ENCODE measurements at places on chromosomes 16 and 17.

- peak; percentile 89 for DNase-seq
These were observed 2.0 kb upstream of the YPEL2 start for GRCh38 chr17:59329176-59330052.

GRCh38 chr17:56536766-56537165, 56.7 kb upstream of the NOG start:
- DNase-seq: no peak

- DNase-seq: peak; percentile 27
These were observed 47.1 kb downstream of the WSB1 start for GRCh38 chr17:27341041-27341471.

DNA sequence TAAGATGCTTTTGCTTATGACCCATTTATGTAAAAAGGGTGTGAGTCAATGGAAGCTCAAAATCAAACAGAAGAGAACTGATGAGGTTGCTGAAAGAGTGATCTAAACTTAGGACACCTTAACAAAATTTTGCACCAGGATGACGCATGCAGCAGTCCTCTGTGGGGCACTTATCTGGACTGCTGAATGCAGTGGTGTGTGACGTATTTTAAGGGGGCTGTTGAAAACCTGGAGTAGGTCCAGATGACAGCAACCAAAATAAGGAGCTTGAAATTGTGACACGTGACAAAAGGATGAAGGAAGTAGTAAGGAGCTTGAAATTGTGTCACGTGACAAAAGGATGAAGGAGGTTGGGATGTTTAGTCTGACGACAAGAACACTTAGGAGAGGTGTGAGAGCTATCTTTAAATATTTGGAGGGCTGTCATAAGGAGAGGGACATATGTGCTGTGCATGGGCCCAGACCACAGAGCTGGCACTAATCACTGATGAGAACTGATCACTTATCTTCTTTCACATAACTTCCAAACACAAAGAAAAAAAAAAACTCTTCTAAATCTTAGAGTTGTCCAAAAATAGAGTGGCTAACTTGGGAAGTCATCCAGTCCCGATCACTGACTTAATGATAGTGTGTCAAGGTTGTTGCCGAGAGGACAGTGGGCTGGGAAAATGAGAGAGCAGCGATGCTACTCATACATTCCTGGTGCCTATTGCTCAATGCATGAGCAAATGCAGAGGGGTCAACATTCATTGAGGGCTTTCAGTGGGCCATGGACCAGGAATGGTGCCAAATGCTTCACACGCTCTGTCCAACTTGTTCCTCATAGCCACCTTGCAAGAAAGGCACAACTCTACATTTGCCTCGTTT, 264.2 kb upstream of the ZFHX3 start:
- no peak for DNase-seq

DNA sequence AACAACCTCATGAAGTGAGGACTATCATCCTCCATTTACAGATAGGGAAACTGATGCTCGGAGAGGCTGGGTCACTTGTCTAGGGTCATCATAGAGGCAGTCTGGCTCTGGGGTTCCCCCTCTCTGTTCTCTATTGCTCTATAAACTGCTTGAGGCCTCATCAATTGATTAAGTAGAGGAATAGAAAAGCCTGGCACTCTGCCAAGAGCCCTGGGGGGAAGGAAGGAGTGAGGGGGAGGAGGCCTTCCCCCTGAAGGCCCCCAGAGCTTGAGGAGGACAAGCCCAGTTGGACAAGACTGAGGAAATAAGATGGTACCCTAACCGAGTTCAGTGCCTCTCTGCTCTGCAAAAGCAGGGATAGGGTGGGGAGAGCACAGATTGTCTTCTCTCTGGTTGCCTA, 21.0 kb downstream of the SDK2 start:
- no peak for DNase-seq

GRCh38 chr16:51455398-51455797, 304.3 kb upstream of the SALL1 start:
- no peak for DNase-seq

GRCh38 chr17:56047331-56047730, 105.9 kb upstream of the ANKFN1 start:
- DNase-seq: peak; percentile 67

DNA sequence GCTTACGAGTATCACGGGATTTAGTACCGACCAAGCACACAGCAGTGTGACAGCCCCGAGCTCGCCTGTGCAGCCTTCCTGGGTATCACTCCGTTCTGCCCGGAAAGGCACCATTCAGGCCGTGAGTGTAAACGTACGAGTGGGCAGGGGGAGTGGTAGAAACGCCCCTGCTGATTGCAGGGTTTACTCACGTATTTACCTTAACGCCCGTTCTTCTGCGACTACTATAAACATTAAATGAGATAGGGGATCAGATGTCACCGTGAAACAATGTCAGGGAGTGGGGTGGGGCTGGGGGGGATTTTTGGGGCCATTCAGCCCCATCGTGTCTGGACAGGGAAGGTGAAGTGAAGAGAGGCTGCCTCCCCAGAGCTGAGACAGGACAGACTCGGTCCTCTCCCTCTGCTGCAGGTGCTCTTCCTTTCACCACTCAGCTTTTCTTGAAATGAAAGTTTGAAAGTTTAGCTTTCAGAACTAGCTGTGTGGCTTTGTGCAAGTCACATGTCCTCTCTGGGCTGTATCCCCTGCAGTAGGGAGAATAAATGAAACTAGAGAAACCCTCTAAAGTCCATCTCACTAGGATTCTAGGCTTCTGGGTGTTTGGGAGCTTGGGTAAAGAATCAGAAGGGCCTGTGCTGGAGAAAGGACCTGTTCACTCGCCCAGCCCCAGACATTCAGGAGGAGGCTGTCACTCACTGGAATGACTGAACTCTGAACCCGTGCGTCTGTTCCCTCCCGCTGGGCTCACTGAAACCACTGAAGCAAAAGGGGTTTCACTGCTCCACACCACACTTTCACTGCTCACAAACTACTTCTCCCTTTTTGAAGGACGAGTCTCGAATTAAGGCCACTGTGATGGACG, 66.7 kb downstream of the RPA1 start:
- DNase-seq: no peak

DNA sequence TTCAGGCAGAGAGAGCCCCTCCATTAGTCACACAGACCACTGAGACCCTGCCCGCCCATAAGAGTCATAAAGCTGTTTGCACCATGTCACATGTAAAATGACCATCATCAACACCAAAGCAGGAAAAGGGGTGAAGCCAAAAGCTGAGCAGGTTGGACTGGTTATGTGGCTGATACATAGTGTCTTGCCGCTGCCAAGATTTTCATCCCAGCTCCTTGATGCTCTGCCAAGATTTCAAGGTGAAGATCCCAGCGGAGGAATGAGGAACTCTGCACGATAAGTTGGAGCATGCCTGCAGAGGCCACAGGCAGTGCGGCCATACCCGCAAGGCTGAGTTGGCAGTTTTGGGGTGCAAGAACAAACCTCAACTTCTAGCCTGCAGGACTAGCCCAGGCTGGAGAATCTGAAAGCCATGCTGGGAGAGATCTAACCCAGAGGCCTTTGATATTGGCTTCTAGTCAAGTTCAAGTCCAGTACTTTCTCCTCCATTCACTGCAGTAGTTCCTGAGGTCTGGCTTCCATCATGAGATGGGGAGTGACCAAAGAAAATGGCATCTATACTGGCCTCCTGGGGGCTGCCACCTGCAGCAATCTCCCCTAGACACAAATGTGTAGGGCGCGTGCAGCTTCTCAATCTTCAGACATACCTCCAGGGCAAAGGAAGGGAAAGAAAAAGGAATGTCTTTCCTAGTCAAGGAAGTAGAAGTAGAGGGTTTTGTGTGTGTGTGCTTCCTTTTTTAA, 79.7 kb upstream of the NOL11 start:
- DNase-seq: no peak

- no peak for DNase-seq
These were observed 727 bp upstream of the MBTPS1 start for GRCh38 chr16:84117494-84117843.

- no peak for DNase-seq
These were observed 9.3 kb downstream of the NUBP1 start for GRCh38 chr16:10752843-10753523.

DNA sequence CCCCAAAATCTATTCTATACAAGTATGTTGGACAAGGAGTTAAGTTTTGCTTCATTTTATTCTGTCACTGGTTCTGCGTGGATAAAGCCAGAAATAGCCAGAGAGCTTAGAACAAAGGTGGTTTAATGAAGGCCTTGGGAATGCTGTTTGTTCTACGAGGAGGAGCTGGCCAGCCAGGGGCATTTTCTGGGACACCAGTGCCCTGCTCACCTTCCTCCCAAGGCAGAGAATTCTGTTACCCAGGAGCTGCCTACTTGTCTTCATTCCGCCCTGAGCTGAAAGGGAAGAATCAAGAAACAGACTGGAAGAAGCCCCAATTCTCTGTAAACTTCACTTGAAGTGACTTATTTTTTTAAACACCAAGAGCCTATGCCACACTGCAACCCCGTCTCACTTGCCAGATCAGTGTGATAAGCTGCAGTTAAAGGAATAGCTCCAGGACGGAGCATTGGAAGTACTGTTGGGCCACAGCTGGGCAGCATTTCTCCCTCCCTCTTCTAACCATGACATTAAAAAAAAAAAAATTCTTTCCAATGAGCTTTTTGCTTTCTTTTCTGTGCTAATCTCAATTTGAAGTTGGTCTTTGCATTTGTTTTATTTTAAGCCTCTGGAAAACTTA, 149.8 kb upstream of the DYNLRB2 start:
- DNase-seq: no peak

DNA sequence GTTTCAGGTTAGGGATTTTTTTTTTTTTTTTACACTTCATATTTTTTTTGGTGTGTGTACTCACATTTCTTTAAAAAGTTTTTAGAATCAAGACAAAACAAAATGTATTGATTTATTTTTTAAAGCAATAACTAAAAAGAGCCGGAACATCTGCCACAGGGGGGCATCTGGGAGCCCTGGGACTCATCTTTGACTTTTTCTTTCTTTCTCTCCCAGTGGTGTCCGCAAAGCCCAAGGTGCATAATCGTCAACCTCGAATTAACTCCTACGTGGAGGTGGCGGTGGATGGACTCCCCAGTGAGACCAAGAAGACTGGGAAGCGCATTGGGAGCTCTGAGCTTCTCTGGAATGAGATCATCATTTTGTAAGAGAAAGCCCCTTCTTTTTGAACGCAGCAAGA, 36.3 kb downstream of the WWP2 start:
- no peak for DNase-seq

DNA sequence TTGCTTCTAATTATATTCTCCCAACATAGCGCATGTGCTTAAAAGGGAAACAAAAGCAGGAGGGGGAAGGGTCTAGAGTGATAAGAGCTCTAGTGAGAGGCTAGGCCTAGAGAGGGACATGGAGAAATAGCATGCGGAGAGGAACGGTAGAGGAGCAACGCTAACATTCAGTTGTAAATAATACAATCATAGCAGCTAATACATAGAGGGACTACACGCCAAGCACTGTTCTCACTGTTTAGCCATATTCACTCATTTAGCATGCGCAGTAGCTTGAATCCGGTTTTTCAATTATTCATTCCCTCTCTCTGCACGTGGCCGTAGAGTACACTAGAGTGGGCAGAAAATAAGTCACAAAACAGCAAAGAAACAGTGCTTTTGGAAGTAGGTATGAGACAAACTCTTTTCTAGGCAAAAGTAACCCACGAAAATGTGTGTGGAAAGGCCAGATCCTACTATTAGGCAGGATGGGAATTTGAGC, 1.7 kb upstream of the ALOX12 start:
- no peak for DNase-seq

DNA sequence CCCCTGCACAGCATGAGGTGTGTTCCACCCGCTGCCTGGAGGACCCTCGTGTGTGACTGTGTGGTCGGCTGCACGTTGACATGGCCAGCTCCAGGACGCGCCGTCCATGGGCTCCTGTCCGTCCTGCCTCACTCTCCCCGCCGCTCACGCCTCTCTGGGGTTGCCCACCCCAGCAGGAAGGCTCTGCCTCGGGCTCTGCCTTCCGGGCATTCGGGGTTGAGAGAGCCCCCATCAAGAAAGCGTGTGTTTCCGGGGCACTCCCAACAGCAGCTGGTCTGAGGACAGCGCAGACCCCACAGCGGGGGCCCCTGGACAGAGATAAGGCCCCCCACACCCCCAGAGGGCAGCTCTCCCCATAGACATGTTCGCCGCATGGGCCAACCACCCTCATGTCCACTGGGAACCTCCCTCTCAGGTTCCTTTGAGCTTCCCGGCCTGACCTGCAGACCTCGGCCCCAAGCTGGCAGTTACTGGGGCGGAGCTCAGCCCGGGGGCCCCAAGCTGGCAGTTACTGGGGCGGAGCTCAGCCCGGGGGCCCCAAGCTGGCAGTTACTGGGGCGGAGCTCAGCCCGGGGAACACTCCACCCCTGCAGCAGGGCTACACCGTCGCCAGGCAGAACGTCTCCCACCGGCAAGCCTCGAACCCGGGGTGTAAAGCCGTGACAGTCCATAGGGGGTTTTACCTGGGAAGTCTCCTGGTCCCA, 8.4 kb upstream of the PIEZO1 start:
- DNase-seq: no peak

GRCh38 chr17:62718429-62718828, 89.7 kb downstream of the MARCHF10 start:
- DNase-seq: no peak

- no peak for DNase-seq
These were observed 1.1 kb upstream of the ADGRG1 start for GRCh38 chr16:57627184-57627871.

Data from NCI-H510A treated with DMSO at 0.1 percent for 48 hours (cell line).